GM19239 (cell line): ENCODE measurements at places on chromosomes 13 and 19.

- no peak for DNase-seq
Observed at GRCh38 chr13:43180036-43180660, 156.8 kb downstream of the DNAJC15 start.

DNA sequence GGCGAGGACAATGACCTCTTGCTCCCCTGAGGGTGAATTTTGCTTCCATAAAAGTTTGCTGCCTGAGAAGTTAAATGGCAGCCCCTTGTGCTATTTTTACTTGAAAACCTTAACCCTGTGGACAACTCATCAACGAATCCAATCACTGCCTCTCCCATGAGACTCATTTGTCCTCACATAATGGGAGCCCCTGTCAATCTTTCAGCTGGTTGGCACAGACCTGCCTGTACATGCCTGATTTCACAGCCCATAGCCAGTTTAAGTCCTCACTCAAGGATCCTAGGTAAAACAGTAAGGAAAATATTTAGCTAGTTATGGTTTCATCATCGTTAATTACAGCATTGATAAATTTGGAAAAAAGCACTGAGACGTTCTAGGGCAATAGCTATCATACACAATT, 207.4 kb downstream of the NHLRC3 start:
- DNase-seq: no peak

DNA sequence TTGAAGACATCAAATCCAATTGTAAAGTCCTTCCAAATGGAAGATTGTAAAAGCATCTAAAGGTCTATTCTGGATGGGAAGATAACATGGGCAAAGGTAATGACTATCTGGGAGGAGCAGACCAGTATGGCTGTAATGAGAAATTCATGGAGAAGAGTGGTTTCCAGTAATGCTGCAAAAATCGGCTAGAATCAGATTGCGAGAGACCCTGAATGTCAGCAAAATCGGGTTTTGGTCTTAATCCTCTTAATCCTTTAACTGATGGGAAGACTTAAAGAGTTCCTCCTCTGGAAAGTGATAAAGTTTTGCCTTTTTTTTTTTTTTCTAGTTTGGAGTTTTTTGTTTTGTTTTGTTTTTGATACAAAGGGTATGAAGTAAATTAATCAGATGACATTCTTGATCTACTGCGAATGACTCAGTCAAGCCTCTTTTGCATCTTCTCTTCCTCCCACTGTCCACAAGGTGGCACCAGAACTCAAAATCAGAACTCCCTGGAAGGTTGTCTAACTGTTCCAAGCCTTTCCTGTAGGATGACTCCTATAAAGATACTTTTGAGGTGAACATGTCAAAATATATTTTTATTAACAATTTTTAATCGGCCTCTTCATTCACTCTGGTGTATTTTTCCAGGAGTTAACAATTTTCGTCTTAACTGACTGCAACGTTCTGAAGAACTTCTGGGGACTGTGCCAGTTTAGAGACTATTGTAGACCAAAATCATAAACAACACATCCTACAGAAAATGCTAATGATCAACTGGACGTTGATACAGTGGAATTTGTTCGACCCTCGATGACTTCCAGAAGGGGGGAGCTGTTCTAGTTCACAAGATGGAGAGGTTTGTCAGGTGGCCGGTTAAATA, 213.3 kb upstream of the MIR17HG start:
- DNase-seq: peak; percentile 6

- no peak for DNase-seq
Observed at GRCh38 chr13:46387064-46387851, at the start of gene RUBCNL. RUBCNL (minus strand) TSS chr13:46387252; CDS start chr13:46372475, 14,777 bp downstream.

DNA sequence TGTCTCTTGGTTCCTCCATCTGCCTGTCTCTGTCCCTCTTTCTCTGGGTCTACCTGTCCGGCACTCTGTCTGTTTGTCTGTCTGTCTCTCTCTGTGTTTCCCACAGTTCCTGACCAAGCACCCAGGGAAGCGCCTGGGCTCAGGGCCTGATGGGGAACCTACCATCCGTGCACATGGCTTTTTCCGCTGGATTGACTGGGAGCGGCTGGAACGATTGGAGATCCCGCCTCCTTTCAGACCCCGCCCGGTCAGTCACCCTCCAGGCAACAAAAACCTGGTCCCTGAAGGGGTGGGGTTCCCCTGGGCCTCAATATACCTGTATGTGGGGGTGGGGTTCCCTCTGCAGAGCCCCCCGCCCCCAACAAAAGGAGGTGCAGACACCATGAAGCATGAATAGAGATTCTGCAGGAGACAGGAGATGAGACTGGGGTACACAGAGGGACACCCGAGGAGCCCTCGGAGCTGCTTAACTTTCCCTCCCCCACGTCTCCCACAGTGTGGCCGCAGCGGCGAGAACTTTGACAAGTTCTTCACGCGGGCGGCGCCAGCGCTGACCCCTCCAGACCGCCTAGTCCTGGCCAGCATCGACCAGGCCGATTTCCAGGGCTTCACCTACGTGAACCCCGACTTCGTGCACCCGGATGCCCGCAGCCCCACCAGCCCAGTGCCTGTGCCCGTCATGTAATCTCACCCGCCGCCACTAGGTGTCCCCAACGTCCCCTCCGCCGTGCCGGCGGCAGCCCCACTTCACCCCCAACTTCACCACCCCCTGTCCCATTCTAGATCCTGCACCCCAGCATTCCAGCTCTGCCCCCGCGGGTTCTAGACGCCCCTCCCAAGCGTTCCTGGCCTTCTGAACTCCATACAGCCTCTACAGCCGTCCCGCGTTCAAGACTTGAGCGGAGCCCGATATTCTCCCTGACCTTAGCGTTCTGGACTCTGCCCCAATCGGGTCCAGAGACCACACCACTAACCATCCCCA, 2.6 kb upstream of the CACNG7 start:
- DNase-seq: peak; percentile 91

GRCh38 chr13:65677906-65678305, 1552.2 kb downstream of the PCDH9 start:
- no peak for DNase-seq

GRCh38 chr19:33496038-33496895, 25.3 kb downstream of the PEPD start:
- DNase-seq: no peak

DNA sequence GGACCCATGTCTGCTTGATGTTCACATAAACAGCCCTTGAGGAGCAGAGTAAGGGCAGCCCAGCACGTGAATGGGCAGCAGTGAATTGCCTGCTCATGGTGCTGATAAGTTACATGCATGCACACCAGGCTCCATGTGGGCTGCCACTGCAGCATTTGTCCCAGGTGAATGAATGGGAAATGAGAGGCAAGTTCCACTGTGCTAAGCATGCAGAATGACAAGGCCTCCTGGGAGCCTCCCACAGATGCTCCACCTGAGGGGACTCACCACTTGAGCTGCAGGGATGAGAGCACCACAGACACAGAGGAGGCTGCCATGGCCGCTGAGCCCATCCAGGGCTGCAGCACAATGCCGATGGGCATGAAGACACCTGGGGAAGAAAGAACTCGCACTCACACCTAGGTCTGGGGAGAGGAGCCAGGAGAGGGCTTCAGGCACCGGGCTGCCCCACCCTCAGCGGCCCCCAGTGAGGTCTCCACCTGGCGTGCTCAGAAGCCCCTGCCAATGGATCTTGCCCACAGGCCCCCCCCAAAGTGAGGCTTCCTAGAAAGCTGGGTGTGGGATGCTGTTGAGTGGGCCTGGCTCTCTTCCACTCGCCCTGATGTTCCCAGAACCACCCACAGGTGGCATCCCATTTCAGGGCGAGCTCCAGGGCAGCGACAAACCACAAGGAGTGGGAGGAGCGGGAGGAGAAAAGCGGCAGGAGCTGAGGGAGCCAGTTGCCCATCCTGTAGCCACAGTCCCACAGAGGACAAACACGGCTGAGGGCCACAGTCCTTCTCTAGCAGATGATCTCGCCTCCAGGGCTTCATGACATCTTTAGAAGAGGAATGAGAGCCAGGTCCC, 73.8 kb downstream of the CCDC70 start:
- DNase-seq: no peak

DNA sequence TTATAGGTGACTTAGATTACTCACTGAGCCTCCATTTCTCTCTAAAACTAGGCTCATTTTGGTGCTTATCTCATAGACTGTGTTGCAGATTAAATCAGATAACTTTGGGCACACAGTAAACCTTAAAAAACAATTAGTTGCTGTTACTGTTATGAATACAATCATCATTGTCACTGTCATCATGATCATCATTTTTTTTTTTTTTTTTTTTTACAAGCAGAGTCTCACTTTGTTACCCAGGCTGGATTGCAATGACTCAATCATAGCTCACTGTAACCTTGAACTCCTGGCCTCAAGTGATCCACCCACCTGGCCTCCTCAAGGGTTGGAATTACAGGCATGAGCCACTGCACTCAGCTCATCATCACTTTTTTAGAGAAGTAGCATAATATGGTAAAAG, 60.0 kb downstream of the VWA8 start:
- no peak for DNase-seq

- DNase-seq: no peak
Observed at GRCh38 chr13:23777575-23777870, 111.7 kb downstream of the MIPEP start.

GRCh38 chr13:106117640-106118039, 417.8 kb downstream of the EFNB2 start:
- no peak for DNase-seq

GRCh38 chr13:33855371-33855895, 37.5 kb downstream of the RFC3 start:
- DNase-seq: no peak

DNA sequence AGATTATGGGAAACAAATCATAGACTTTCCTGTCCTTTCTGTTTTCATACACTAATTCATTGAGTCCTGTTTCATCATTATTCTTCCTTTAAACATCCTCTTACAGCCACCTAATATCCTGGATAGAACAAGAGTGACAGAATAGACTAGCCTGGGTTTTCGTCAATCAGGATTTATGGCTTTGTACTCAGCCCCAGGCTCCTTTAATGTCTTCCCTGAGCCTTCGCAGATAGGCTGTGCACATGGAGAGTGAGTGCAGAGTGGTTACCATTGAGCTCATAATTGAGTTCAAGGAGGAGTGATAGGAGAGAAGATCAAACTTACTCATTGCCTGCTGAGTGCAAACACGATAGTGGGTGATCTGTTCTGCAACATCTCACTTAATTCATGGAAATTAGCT, 304.9 kb downstream of the TDRD3 start:
- DNase-seq: no peak

DNA sequence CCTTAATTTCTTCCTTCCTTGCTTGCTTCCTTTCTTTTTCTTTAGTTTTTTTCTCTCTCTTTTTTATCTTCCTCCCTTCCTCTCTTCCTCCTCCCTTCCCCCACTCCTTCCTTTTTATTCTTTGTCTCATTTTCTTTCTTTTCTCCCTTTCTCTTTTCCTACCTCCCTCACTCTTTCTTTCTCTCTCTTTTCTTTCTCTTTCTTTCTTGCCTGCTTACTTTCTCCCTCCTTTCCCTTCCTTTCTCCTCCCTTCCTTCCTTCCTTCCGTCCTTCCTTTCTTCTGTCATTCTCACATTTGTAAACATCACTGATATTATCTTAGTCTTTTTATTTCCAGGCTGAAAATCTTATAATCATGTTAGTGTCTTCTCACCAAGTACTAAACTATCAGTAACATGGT, 38.8 kb downstream of the SLITRK5 start:
- no peak for DNase-seq

DNA sequence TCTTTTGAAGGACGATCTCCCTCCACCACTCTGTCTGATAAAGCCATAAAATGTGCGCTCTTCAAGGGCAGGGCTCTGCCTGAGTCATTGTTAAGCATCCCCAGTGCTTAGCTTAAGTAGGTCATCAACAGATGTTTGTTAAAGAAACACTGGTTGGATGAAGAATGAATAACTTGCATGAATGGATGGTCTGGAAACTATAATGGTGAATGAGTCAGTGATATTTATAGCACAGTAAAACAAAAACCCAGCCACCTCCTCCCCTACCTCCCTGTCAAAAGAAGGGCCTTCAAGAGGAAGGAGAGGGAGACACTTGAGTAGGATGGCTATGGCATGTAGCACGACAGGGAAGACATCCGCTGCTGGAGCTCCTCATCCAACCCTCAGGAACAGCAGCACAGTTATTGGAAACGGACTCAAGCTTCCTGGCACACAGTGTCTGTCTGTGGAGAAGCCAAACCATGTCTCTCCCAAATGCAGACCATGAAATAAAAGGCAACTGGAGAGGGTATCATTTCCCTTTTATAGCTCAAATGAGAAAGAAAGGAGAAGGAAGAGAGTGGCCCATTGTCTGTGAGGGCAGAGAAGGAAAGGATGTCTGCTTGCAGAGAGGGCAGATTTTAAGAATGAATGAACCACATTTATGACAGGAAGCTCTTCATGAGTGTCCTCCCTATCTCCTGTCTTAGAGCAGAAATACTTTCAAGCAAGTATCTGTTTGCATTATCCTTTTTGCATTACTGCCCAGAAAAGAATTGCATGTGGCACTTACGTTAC, 183.5 kb upstream of the UBL3 start:
- DNase-seq: no peak

- no peak for DNase-seq
Observed at GRCh38 chr19:15628236-15629002, 12.3 kb upstream of the CYP4F3 start.

- no peak for DNase-seq
Observed at GRCh38 chr19:6723108-6723618, 2.7 kb upstream of the C3 start.

DNA sequence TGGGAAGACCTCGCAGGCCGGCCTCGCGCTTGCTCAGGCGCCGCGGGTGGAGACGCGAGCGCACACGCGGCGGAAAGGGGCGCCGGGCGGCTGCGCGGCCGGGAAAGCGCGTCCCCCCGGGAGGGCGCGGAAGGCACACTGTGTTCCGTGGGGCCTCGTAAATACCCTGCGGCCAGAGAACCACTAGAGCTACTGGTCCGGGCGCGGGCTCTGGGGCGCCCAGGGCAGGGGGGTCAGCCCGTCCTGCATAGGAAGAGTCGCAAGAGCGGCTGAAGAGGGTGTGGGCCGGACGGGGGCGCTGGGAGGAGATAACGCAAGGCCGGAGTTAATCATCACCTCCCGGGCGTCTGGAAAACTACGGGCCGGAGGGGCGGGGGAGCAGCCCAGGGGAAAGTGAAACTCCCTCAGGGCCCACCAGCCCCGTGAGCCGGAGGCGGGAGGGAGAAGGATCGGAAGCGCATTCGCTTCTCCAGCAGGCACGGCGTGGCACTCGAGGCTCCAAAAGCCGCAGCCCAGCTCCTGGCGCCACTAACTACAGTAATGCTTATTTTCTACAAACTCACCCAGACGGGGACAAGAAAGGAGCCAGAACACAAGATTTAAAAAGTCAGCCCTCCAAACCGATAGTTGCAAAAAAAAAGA, 1.1 kb upstream of the WBP4 start:
- peak; percentile 31 for DNase-seq

GRCh38 chr13:44273991-44274770, 99.4 kb upstream of the SERP2 start:
- DNase-seq: peak; percentile 18
